ENCODE measurements at places on chromosomes 16 and 17. TPM values are rescaled to one million over a fixed set of nuclear protein-coding genes. Genes with fewer than 3 reads are reported as not detected.

DNA sequence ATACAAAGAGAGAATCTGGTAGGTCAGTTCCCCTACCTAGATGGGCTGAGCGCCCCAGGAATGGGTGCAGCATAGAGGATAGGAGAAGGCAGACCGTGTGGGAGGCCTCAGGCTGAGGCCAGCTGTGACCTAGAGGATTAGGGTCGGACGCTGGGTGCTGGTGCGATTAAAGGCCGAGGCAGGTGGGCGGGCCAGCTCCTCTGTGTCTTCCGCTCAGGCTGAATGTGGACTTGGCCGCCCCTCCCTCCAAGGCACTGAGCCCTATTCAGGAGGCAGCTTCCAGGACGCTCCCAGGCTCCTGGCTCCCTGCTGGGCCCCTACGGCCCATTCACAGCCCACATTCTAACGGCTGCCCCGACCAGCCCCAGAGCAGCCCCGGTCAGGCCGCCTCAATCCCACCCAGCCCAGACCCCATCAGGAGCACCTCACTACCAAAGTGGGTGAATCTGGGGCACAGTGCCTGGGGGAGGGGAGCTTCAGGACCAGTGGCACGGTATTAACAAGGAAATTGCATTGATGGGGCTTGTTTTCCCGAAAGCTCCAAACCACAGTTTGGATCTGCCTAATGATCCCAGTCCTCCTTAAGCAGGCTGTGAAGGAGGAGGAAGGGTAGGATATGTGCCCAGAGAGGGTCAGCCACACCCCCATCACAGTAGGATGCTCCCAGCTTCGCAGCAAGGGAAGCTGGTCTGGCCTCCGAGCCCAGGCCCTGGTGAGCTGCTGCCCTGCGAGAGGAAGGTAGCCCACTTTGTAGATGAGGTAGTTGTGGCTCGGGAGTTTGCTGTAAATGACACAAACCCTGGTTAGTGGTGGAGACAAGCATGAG lies 14.5 kb downstream of the RHBDL3 start:
- no peak for DNase-seq
- H3K4me1 ChIP-seq, result no peaks in the 10 kb centered on the region
- no peaks in the 10 kb centered on the region for H3K36me3 ChIP-seq

GRCh38 chr17:73311428-73311780 lies 397 bp downstream of the CDC42EP4 start:
- peak; percentile 79 for DNase-seq

DNA sequence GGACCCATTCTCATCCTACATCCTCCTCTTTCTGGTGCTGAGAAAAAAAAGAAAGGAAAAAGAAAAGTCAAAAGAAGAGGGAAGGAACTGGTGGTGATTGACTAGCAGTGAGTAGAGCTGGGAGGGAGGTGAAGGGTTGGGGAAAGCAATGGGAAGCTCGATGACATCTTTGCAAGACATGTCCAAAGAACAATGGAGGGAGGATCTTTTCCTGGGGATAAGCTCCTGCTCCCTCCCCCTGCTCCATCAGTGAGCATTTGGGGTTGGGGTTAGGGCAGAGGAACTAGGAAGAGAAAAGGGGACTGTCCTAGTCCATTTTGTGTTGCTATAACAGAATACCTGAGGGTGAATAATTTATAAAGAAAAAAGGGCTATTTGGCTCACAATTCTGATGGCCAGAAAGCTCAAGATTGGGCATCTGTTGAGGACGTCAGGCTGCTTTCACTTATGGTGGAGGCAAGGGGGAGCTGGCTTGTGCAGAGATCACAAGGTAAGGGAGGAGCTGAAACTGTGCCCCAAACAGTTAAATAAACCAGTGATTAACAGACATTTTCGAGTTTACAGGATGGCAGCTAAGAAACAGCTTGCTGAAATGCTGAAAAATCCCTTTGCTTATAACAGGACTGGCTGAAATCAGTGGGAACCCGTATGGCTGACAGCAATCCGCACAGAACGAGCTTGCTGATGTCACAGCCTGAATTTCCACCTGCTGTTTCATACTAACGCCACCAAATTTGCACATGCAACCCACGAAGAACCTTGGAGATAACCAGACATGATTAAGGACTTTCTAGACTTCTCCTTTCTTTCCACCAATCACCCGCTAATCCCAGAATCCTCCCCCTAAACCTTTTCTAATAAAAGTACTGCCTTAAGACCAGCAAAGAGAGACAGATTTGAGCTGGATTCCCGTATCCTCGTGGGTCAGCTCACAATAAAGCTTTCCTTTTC lies 1.6 kb upstream of the ODF4 start:
- no peak overlapping the region for H3K4me3 ChIP-seq
- no peak for DNase-seq
- no peaks in the 10 kb centered on the region for H3K4me1 ChIP-seq
- H3K36me3 ChIP-seq, result no peaks in the 10 kb centered on the region

The HEATR9 gene
- total RNA-seq, result not detected

The CDYL2 gene
- 8.8 TPM for total RNA-seq
